IPS-NIHi11 (cell line): ENCODE measurements at places on chromosomes 4 and X.
A peak's percentile ranks its signal among the peaks of the same experiment; 100 is the strongest.

DNA sequence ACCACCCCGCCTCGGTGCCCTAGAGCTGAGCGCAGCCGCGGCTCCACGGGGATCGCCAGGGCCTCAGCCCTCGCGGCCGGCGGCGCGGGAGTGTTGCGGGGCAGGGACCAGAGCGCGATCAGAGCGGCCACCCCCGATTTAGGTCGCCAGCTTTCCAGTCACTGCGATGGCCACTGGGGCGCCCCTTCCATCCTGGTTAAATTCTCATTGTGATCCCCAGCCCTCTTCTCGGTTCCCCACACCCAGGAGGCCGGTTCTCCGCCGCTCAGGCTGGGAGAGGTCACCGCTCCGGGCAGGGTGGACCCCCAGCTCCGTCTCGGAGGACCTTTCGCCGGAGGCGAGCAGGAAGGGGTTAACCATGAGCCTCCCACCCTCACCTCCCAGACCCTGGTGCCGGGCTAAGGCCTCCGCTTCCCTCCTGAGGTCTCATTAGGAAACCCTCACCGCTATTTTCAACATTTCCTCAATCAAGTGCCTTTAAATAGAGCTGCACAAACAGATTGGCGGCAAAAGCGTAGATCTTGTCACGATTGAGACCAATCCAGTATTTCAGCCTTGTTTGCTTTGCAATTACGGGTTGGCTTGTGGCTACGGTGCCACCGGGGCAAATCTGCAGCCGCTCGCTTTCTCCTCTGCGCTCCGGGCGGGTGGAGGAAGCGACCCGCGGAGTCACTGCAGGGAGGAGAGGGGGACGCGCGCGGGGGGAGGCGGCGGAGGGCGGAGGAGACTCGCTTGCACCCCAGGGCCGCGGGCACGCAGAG is 8.3 kb upstream of the HAND2 start:
- no peak for DNase-seq

DNA sequence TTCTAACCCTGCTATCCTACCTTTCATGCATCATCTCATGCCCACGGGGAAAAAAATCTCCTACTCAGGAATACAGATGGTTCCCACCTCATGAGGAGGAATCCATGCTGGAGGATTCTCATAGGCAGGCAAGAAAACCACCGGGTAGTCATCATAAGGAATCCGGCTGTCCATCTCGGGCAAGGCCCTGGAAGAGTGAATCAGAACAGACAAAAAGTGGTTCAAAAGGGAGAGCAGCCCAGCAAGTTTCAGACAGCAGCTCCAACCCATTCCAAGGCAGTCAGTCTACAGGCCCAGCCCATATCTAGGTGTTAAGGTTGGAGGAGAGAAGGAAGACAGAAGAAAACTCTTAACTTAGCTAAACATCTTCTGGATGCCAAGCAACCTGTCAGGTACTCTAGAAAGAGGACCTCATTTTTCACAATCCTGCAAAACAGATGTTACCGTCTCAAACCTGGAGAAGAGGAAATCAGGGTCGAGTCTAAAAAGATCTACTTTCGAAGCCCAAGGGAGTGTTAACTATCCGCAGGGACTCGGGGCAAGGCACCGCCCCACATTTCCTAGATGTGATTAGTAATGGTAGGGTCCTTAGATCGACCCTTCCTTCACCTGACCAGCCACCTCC is 447 bp downstream of the PDZD11 start:
- no peak for DNase-seq

- DNase-seq: no peak
These were observed 36.7 kb downstream of the KLF8 start for GRCh38 chrX:56268888-56269287.

- no peak for DNase-seq
These were observed 23.4 kb downstream of the TMEM164 start for GRCh38 chrX:110026099-110026844.

DNA sequence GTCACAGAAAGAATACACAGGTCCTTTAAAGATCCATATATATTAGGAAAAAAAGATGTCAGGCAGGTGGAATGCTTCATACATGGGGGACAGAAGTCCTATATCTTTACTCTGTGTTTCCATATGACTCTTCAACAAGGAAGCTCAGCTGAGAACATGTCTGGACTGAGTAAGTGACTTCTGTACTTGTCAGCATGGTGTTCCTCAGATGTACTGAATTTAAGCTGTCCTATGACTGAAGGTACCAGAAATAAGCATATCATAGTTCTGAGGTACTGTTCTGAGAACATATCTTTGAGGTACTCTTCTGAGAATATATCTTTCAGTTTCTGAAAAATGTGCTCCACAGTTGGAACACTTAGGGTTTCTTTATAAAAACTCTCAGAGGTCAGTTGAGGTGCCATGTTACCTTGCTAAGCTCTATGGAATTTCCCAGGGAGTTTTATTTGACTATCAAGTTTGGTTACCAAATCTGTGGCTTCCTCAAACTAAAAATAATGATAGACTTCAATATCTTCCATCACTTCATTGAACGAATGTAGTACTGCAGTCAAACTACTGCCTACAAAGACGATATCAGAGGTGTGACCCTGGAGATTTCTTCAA is 597.2 kb upstream of the GNPDA2 start:
- no peak for DNase-seq

GRCh38 chr4:8269535-8270417 is at the start of gene HTRA3:
HTRA3 (plus strand) TSS chr4:8269754; CDS start chr4:8269969, 215 bp downstream.
- peak; percentile 92 for DNase-seq

DNA sequence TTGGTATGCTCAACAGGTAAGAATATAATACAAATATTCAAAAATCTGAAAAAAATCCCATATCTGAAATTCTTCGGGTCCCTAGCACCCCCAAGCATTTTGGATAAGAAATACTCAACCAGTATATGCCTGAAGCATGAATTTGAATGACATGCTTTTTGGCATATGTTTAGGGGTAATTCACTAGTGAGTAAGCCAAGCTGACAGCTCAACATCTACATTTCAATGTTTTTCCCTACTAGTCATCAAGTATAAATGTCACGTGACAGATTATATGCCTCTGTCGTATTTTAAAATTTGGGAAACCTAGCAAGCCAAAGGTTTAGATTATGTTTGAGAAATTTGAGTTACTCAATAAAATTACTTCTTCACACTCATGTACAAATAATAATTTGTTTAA is 125.1 kb downstream of the FGF16 start:
- DNase-seq: no peak

DNA sequence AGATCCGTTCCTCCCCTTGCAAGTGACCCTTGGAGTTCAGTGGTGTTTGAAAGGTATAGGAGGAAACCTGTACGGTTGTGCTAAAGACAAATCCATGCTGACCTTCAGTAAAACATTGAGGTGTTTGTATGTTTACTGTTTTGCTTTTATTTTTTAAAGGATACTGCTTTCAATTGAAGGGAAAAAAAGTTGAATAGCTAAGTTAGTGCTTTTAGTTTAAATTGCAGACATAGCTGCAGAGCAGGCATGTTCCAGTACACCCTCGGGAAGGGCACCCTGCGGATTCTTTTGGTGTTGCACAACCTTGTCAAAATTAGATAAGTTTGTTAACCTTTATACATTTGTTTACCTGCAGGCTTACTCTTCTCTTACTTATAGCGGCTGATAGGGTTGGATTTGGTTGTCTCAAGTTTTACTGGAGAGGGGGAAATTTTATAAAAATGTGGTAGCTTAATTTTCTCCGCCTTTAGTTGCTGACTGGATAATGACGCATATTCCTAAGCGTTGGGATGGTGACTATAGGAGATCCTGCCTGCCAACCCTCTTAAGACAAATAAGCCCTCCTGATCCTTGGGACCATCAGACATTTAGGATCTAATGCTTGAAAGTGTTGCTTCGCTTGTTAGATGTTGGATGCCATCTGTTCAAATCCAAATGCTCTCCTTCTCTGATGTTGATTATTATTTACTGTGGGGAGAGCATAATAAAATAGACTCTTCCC is 2.0 kb downstream of the RAPGEF2 start:
- DNase-seq: no peak

DNA sequence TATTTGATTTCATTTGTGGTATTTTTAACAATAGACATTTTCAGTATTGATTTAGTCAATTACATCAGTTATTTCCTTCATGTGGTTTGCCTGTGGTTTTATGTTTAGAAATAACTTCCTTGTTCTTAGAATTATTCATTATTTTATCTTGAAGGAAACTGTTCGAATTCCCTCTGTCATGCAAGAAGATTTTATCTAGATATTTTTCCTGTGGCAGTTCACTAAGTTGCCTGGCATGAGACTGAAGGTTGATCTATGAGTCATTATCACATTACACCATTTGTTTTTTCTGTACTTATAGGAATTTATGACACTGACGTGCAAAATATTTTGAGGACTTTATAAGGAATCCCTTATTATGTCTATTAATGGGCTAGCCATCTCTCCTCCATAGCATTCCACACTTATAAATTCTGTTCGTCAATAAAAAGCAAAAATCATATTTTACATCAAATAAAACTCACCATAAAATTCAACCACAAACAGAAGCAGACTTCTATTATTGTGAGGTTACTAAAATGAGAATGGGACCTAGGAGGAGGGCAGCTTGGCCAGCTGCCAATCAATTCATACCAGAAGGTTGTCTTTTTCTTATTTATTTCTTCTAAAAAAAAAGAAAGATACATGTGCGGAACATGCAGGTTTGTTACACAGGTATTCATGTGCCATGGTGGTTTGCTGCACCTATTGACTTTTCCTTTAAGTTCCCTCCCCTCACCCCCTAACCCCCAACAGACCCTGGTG is 179.0 kb downstream of the KCNIP4 start:
- no peak for DNase-seq

DNA sequence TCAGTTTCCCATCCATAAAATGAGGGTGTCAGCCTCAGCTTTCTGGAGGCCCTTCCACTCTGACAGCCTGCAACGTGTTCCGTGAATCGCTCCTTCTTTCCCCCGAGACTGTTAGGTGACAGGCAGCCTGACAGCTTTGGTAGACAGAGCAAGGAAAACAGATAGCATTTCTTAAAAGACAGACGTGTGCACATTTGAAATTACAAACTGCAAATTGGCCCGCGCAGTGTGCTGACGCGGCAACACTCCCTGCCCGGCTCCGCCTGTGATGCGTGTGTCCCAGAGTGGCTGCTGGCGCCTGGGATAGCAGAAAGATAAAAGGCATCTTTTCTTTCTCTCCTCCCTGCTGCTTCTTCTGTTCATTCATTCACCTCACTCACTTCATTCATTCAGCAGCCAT is 245.3 kb downstream of the AFAP1 start:
- no peak for DNase-seq

- DNase-seq: no peak
These were observed 202.3 kb downstream of the PARM1 start for GRCh38 chr4:75135068-75135825.

DNA sequence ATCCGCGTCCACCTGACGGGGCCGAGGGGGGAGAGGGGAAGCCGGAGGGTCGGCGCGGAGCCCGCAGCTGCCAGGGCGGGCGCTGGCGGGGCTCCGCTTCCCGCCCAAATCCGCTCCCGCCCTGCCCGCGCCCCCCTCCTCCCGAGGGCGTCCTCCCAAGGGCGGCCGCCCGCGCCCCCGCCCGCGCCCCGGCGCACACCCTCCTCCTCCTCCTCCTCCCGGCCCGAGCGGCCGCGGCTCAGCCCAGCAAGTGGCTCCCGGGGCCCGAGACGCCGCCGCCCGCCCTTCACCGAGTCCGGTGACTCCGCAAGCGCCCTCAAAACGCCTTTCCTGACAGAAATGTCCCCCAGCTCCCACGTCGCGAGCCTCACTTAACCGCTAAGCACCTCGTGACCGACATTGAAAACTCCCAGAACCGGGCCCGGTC is 487 bp downstream of the HMGB2 start:
- peak; percentile 54 for DNase-seq

DNA sequence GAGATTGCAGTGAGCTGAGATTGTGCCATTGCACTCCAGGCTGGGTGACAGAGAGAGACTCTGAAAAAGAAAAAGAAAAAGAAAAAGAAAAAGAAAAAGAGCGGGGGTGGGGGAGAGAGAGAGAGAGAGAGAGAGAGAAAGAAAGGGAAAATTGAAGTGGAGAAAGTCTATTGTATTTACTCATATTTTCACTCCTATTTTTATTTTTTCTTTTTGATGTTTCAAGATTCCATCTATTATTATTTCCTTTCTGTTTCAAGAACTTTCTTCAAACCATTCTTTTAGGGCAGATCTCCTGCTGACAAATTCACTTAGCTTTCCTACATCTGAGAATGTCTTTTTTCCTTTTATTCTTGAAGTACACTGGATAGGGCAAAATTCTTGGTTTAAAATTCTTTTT is 57.5 kb upstream of the HDAC8 start:
- no peak for DNase-seq

DNA sequence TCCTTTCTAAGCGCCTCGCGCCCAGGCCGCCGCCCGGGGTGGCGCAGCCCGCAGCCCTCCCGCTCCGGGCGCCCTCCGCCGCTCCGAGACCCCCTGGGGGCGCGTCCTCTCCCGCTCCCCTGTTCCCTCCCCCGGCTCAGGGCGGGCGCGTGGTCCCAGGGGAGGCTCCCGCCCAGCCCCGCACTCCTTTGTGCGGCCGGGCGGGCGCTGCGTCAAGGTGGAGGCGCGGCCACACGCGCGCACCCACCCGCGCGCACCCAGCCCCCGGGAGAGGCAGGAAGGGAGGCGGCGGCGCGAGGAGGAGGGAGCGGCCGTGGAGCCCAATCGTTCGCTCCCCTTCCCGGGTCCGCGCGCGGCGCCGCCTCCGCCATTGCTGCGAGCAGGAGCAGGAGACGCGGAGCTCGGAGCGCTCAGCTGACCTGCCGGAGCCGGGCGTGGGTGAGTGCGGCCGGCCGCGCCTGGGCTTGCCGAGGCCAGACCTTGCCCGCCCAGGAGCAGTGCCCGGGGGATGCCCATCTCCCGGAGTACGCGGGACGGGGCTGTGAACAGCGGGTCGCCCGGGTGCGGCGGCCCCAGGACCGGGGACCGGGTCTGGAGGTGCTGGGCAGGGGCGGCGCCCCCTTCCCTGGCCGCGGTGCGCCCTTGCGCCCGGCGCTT is at the start of gene NSG1:
NSG1 (plus strand) TSS at position 367 of the 657 bp plus-strand sequence. CDS start 528 bp downstream, outside the sequence.
- peak; percentile 73 for DNase-seq

GRCh38 chr4:11675051-11675800 is 246.5 kb upstream of the HS3ST1 start:
- no peak for DNase-seq

DNA sequence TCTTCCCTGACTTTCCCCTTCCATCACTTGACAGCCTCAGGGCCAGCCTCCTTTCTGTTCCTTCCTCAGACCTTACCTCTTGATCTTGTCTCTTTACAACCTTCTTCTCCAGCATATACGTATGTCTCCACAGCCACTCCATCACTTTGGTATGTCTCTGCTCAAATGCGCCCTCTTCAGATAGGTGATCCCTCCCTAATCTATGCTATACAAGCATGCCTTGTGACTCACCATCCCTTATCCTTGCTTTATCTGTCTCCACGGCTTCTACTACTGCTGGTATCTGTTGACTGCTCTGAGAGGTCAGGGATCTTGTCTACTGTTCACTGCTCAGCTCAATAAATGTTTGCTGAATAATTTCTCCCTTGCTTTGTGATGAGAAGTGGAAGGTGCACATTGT is 9.0 kb downstream of the ARAP2 start:
- DNase-seq: peak; percentile 9
